ENCODE measurements at places on chromosomes 7 and 10.

DNA sequence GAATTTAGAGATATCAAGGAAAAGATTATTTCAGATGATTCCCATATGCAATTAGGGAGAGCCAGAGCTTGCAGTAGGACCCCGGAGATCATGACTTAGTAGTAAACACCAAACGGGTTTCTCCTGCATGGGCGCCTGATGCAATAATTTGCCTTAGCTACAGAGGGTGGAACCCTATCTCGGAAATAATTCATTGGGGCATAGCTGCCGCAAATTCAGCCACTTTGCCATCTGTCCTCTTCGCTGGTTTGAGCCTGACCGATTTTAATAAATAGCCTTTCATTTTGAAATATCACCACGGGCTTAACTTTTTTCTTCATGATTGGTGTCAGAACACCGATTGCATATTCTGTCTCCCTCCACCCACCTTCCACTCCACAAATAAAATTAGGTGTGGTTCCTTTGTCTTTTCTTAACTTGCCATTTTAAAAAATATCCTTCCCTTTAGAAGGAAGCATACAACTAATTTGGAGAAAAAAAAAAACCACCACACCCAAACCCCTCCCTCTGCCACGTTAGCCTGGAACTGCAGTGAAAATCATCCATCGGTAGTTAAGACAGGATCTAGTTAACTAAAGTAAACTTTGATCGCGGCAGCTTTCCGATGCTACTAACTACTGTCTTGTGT is 1.4 kb downstream of the GARS1 start:
- DNase-seq: no peak

DNA sequence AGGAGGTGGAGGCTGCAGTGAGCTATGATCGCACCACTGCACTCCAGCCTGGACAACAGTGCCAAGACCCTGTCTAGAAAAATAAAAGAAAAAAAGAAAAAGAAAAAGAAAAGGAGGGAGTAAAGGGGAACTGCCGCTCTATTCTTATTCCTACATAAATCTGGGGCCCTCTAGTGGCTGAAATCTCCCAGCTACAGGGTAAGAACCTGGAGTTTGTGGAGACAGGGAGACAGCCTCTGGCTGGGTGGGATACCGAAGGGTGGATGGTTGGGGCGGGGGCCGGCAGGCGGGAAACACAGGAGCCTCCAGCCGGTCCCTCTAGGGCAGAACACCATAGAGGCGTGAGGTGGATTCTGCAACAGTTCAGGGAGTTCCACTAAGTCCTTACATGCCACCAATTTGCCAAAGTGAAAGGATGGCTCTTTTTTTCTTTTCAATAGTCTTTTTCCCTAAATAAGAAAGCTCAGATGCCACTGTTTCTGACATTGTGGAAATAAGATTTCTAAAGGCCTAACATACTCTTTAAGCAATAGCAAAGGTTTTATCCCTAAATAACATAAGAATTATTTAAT is 117.3 kb downstream of the SVIL start:
- DNase-seq: no peak

DNA sequence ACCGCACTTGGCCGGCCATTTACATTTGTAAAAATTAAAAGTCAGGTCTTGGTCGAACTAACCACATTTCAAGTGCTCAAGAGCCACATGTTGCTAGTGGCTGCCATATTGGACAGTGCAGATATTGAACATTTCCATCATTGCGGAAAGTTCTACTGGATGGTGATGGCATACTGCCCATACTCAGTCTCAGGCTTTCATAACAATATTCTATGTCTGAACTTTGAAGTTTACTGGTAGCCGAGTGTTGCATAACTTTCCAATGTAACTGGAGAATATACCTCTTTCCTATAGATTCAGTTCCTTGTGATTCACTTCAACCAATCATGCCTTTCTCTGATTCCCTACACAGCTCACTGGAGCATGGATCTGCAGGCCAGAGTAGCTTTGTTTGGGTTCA is 43.7 kb downstream of the PSMC2 start:
- no peak for DNase-seq

GRCh38 chr10:10849306-10849705 is 168.4 kb upstream of the CELF2 start:
- no peak for DNase-seq

DNA sequence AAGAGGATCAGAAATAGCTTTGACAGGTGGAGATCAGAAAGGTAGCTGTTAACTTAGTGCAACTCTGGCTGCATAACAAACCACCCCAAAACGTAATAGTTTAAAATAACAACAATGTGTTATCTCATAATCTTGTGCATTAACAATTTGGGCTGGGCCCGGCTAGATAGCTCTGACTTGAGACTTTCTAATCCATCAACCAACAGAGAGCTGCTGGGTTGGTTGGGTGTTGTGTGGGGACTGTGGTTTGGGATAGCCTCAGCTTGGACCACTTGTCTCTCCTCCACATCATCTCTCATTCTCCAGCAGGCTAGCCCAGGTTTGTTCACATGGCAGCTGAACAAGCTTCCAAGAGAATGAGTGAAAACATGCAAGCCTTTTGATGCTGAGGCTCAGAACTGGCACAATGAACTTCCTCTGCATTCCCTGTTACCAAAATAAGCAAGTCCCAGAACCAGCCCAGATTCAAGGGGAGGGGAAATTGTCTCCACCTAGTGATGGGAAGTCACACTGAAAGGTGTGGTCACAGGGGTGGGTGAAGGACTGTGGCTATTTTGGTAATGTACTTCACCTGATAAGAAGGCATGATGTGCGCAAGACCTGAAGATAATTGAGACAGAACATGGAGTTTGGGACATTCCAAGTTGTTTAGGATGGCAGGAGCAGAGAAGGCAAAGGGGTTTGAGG is 20.4 kb upstream of the ASAH2 start:
- DNase-seq: no peak

GRCh38 chr7:88458279-88458678 is 151.6 kb upstream of the STEAP4 start:
- no peak for DNase-seq

DNA sequence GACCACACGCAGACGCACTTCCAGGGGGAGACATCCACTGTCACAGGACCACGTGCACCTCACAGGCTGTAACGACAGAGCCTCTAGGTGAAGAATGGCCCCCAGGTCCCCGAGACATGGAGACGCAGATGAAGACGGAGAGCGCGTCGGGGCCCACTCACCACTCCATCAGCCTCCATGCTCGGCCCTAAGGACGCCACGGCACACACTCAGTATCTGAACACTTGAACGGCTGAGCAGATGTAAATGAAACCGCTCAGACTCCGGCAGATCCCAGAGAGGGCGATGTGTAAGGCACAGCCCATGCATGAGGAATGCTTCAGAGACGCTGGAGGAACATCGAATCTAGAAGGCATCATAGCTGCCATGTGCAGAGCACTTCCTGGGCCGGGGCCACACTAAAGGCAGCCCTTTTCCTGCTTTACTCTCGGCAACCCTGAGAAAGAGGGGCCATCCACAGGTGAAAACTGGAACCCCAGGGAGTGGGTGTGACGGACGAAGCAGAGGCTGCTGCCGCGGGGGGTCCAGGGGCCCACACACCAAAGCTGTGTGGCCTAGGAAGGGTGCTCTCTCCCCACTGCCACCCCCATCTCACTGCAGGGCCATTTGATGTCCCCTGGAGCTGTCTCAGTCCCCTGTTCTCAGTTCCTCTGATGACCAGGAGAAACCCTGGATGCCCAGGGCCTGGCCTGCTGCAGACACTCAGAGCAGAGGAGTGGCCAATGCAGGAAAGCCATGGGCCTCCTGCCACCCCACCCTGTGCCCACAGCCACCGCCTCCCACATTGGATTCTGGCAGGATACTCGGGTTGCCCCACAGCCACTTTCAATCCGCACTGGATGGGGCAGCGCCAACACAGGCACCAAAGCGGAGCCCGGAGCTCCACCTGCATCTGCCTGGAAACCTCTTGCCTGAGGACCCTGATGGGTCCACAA is 253.8 kb downstream of the MAD1L1 start:
- DNase-seq: no peak

GRCh38 chr7:155530601-155531000 is 15.8 kb downstream of the CNPY1 start:
- DNase-seq: no peak

DNA sequence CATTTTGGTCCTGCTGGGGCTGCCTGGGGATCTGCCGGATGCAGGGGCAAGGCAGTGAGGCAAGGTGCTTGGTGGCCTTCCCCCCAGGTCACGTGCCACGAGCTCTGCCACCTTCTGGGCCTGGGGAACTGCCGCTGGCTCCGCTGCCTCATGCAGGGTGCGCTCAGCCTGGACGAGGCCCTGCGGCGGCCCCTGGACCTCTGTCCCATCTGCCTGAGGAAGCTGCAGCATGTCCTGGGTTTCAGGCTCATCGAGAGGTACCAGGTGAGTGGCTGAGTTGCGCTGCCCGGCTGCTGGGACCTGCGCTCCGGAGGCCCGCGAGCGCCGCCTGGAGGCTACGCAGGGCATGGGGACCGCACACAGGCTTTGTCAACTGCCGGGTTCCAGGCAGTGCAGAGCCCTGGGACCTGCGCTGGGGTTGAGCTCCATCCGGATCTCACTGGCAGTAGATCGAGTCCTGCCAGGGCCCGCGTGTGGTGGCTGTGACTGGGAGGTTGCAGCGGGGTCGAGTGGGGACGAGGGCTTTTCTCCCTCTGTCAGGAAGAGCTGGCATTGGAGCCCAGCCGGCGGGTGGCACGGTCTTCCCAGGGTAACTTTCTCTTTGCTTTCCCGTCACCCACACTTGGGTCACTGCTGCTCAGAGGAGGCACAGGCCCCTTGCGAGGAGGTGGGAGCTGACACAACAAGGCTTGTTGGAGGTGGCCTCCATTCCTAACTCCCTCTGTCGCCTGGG is 21.7 kb downstream of the AMZ1 start:
- no peak for DNase-seq

GRCh38 chr10:72800741-72801092 is 92.8 kb upstream of the OIT3 start:
- DNase-seq: no peak

- DNase-seq: no peak
Observed at GRCh38 chr7:6020371-6021286, 10.5 kb upstream of the ANKRD61 start.

DNA sequence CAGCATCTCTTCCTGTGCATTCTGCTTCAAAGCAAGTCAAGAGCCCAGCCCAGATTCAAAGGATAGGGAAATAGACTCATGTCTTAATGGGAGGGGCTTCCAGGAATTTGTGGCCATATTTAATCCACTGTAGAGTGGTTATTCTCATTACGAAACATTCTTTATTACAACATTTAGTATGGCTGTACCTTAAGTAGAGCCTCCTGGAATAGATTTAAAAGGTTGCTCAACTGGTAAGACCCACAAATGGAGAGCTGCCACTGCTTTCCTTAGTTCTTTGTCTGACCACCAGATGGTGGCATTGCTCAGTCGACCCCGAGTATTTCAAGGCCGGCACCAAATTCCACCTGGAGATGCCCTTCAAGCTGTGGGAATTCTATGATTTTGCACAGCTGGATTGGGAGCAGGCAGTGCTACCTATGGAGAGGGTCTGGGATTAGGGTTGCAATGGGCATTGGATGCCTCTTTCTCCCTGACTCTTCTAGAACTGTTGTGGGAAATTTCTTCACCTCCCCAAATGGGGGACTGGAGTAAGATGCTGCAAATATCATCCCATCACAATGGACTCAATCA is 102.2 kb downstream of the RBM20 start:
- DNase-seq: no peak

DNA sequence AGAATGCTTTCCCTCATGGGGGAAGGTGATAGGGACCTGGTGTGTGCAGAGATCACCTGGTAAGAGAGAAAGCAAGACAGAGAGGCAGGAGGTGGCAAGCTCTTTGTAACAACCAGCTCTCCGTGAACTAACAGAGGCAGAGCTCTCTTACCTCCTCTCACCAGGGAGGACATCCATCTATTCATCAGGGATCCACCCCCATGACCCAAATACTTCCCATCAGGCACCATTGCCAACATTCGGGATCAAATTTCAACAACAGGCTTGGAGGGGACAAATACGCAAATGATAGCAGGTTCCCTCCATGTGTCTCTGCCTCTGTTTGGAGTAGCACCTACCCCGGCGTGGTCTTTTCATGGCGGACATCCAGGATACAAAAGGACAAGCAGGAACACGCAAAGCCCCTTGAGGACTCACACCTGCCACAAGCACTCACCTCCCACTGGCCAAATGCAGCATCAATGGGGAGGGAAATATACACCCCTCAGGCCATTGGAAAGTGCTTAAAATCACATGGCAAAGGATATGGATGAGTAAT is 431.2 kb upstream of the AUTS2 start:
- no peak for DNase-seq

- DNase-seq: no peak
Observed at GRCh38 chr10:43153901-43154300, 15.7 kb downstream of the CSGALNACT2 start.

DNA sequence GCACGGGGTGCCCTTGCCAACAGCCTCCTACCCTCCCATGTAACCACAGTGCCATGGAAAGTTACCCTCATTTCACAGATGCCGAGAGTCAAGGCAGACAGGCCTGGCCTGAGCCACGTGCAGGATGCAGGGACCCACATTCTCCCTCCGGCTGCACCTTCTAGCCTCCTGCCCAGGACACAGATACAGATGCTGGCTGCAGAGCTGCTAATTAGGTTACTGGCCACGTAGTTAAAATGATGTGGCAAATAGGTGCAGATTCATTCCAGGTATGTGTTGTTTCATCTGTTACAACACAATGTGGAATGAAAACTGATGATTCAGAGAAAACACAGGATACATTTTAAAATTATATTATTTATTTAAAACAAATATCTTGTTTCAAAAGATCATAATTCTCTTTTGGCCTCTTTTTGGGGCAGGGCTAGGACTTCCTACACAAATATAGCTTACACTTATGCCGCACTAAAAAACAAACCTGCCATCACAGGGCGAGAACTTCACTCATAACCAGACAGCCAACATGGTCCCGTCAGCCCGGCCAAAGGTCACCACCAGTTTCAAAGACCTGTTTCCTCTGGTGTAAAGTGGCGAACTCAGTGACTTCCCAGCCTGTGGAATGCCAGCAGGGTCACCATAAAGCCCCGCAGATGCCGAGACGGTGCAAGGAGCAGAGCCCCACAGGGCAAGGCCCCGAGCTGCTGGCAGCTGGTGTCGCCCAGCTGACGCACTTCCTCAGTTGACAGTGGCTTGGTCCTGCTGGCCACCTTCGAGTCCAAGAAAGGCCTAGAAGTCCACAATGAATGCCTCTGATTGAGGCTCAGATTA is 83.5 kb downstream of the TNS3 start:
- DNase-seq: no peak

- no peak for DNase-seq
Observed at GRCh38 chr10:69505636-69506318, 54.5 kb downstream of the TSPAN15 start.

DNA sequence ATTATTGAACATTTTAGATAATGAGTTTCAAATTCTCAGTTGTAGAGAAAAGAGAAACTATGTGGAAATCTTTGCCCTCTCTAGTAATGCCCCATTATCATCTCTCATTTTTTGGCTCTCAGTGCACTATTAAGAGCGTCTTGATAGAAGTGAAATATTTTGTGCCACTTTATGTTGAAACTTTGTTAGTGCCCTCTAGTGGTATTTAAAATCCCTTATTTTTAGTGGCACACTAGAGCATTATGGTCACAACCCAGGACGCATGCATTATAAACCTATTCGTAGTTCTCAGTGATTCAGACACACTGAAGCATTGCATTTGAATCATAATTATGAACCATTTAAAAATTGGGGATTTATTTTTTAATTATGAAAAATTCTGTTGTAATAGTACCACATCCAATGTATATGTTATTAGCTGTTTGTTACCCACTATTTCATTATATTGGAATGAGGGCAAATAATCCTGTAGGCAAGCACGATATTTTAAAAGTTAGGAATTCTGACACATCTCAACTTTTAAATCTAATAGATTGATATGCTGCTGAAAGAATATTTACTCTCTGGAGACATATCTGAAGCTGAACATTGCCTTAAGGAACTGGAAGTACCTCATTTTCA is 21.9 kb downstream of the PDCD4 start:
- DNase-seq: no peak
